CD4-positive, alpha-beta T cell treated with Interleukin-6 for 4 hours (primary cell): ENCODE measurements at places on chromosomes 5 and 9.

DNA sequence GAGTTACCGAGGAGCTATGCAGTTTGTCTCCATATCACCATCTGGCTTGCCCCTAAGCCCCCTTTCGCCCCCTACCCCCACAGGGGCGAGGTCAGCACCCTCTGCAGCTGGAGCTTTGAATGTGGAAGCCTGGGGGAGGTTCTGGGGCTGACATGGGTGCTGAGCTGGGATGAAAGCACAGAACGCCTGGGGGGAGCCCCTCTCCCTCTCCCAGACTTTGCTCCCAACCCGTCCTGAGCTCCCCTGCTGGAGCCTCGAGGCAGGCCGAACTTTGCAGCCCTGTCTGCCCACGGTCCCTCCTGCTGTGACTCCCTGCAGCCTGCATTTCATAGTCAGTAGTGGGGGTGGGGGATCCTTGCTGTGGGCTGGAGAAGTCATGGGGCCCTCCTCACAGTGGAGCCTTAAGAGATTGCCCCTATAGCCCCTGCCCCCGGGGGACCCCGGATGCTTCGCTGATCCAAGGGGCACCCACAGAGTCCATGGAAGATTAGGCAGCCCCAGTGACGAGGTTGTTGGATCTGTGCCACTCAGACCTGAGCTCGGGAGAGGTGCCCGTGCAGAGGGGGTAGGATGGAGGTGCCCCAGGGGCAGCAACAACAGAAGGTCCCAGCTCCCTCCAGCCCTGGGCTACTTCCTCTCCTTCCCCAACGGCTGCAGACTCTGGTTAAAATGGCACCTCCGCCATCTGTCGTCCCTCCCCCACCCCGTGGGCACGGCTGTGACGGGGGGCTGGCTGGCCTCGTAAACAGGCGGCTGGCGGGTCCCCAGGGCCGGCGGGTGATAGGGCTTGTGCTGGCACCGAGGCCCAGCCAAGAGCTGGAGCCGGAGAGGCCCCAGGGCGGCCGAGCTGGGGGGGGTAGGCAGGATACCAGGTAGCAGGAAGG is 162.0 kb downstream of the C9orf50 start:
- DNase-seq: peak; percentile 45

DNA sequence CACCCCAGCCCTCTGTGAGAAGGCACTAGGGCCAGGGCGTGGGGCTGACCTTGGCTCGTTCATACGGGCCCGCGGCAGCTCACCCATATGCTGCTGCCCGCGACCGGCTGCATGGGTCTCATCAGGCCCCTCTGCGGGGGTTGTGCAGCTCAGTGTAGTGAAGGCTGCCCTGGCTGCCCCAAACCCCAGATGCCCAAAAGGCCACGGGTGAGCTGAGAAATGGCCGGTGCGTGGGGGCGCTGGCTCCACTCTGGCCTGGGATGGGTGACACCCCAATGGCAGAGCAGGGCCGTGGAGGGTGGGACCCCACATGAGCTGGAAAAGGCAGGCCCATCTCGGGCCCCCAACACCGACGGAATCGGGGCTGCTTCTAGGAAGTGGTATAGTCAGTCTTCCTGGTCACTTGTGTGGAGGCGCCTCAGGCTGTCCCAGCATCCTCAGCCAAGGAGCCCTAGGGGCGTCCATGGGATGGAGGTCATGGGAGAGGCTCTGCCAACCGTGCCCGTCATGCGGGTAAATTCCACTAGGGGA is 19.4 kb upstream of the LRRC14B start:
- DNase-seq: no peak

GRCh38 chr9:138038244-138038671 is 160.7 kb downstream of the CACNA1B start:
- DNase-seq: no peak

DNA sequence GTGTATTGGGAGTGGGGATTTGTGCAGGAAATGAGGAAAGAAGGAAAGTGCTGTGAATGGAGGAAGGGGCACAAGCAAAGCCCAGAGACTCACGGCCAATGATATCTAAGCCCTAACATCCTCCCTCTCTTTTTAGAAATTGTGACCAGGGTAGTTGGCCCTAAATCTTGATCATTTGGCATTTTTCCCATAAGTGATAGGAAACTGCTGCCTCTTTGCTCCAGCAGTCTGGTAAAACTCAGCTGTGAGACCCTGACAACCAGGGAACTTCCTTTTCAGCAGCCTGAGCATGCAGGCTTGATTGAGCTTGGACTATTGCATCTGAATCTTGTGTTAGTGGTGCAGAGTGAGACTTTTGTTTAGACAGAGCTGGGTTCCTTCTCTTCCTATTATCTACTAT is 9.6 kb upstream of the ADRB2 start:
- DNase-seq: no peak

DNA sequence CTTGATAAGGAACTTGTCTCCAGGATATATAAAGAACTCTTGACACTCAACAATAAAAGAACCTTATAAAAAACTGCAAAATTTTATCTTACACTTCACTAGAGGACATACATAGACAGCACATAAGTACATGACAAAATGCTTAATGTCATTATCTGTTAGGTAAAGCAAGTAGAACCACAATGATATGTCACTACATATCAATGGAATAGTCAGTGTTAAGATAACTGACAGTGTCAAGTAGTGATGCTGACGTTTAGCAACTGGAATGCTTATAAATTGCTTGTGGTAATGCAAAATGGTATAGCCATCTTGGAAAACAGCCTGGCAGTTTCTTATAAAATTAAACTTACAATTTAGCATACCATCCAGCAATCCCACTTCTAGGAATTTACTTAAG is 314.1 kb downstream of the KDM4C start:
- no peak for DNase-seq

DNA sequence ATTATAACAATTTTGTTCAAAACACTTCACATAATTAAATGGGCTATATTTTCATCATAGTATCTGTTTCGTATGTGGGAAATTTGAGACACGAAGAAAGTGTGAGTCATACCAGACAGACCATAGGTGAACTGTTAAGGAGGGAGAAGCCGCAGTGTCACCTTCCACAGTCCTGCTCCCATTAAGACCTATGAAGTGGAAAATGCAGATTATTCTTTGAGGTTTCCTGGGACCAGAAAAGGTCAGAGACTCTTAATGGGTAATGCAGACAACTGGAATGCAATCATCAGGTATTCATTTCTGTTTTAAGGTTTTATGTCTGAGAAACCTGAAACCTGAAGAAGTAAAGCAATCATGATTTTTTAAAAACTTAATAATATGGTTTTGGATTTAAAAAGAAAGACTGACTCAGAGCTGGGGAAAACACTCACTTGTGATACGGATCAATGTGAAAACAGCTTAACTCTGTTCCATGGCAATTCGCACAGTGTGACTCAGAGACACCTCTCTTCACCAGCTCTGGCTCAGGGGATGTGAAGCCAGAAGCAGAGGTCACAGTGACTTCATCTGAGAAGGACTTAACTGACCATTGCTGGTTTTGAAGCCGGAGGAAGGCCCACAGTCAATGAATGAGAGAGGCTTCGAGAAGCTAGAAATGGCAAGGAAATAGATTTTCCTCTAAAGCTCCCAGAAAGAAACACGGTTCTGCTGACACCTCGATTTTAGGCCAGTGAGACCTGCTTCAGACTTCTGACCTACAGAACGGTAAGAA is 17.2 kb upstream of the GCNT1 start:
- DNase-seq: peak; percentile 13

DNA sequence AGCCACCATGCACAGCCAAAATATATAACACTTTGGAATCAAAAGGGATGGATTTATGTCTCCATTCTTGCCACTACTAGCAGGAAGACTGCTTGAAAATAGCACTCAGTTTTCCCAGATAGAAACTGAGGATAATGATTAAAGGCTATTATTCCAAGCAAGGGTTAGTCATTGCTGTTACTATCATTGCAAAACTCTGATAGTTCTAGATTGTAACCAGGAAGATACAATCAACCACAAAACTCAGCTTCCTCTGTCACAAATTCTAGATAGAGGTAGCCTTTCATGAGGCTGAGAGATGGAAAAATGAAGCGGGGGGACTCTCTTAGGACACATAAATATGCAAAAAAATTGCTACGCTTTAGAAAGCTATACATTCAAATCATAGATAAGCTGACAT is 3.1 kb downstream of the ANXA1 start:
- DNase-seq: no peak

- no peak for DNase-seq
Observed at GRCh38 chr5:128144491-128144890, 60.9 kb downstream of the SLC12A2 start.

- no peak for DNase-seq
Observed at GRCh38 chr5:96247097-96247701, 185.8 kb downstream of the PCSK1 start.

GRCh38 chr5:87053146-87053545 is 214.5 kb upstream of the RASA1 start:
- DNase-seq: no peak

GRCh38 chr5:92977846-92978540 is 603.0 kb downstream of the NR2F1-AS1 start:
- no peak for DNase-seq

DNA sequence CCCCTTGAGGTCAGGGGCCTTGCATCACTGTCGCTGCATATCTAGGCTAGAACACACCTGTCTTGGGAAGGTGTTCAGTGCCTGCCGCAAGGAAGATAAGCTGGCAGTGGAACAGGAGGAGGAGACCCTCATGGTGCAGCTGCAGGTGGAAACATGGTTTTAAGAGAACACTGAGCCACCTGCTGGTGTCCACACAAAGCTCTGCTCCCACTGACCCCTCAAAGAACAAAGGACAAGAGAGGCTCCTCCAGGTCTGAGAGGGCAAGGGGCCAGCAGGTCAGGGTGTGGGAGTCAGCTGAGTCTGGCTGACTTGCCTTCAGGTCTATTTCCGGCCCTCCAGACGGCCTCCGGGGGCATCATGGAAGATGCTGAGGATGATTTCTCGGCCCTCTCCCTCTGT is 210.1 kb upstream of the TBCA start:
- DNase-seq: no peak

DNA sequence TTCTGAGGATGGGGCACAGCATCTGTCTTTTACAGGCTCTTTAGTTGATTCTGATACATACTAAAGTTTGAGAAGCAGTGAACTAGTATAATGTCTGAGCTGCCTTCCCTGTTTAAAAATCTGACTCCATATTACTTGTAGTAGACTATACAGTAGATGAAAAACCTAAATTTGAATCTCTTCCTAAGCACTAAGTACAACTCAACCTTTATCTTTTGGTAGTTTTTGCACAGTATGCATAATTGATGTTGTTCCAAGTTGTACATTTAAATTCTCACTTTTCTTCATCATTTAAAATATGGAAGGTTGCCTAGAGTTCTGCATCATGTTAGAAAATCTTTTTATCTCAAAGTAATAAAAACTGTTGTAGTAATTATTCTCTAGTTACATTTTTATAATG is 98.6 kb upstream of the CKMT2 start:
- no peak for DNase-seq

DNA sequence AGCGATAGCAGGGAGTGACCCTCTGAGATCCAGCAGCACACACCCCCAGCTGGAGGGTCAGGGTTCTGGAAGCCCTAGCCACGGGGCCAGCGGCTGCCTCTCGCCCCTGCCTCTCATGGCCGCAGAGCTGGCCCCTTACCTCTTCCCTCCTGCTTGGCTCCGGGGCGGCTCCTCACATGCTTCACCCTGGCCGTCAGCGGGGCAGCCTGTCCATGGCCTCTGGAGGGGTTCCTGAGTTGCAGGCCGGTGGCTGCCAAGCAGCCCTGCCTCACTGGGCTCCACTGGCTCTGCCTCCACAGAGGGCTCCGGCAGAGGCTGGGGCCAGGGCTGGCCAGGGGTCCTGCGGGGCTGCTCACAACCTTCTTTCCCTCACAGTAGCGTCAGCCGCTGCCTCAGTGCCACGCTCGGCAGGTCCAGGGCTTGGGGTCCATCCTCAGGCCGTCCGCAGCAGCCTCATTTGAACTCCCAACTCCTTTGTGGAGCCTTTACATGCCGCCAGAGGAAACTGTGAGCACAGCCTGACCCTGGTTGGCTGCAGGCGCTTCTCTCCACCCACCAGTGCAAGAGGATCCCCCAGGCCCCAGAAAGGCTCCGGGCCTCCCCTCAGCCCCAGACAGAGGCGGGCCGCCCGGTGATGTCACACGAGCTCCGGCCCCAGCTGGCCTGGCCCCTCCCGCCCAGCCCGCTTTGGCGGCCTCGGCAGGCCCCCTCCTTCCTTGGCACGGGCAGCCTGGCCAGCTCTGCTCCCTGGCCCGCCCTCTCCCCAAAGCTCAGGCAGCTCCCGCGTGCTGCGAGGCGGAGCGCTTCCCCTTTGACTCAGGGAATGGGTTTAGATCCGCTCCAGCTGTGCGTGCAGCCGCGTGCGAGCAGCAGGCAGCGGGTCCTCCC is at the start of gene ANGPTL2:
ANGPTL2 (minus strand) TSS at position 460 of the 888 bp plus-strand sequence. CDS start 13,904 bp downstream, outside the sequence.
- peak; percentile 12 for DNase-seq

DNA sequence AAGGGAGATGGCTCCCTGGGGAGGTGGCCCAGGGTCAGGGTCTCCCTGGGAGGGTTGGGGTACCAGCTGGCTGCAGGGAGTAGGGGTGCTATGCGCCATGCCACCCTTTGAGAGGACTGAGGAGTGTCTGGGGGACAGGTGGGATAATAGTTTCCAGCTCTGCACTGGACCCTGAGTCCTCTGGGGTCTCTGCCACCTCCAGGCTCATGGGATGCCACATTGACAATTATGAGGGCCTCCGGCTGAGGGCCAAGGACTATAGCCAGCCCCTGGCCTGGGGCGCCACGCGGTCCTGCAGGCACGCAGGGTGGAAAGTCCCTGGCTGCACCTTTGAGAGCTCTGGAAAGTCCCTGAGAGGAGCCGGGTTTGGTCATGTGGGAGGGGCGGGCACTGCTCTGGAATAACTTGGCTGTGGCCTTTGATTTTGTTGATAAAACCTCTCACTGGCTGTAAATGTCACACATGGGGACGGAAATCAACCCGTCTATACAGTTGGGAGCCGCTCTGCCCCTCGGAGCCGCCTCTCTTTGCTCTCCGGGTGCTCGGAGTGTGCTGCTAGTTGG is 16.0 kb downstream of the TRAF2 start:
- peak; percentile 73 for DNase-seq

DNA sequence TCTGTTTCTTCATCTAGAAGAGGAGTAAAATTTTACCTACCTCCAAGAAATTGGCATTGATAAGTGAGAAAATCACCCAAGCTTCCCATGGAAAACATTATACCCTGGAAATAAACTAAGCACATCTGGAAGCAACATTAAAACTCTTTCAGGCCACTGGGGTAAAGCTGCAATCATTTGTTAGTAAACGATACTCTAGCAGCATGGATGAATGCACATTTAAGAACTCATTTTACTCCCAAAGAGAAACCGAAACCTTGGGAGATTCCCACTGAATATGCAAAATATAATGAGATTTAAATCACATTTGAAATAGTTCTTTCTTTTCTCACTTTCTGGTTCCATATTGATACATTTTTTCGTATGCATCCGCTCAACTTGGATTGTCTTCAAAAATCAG is 467.5 kb downstream of the EFNA5 start:
- no peak for DNase-seq

GRCh38 chr9:14713187-14713767 is 9.3 kb downstream of the CER1 start:
- no peak for DNase-seq

GRCh38 chr5:133356984-133357421 is 255.3 kb downstream of the FSTL4 start:
- no peak for DNase-seq
